ENCODE measurements at places on chromosomes 16 and 17. TPM values are rescaled to one million over a fixed set of nuclear protein-coding genes. Genes with fewer than 3 reads are reported as not detected.

KRTAP4-3 gene
- total RNA-seq: not detected

MMP15 gene
- total RNA-seq: 1.6 TPM

- no peak for DNase-seq
- peak overlapping the region; percentile 73 for H3K27ac ChIP-seq
- H3K4me1 ChIP-seq: peaks cover 74% of the 10 kb centered on the region
- peaks cover 6% of the 10 kb centered on the region for H3K36me3 ChIP-seq
- H3K4me3 ChIP-seq: peak overlapping the region; percentile 94
Observed at GRCh38 chr17:77456951-77457548, 316.3 kb downstream of the SEC14L1 start.

DNA sequence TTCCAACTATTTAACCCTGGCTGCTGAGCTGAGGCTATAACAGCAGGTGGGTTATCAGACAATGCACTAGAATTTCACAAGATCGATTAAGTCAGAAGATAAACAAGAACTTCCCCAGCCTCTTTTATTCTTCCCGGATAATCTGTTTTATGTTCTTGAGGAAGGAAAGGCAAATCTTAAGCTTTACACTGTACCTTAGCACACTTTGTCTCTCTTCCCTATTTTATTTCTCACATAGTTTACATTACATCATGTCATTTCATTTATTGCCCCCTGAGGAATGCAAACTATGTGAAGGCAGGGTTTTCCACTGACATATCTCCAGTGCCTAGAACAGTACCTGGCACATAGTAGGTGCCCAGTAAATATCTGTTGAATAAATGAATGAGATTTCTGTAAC is 139.6 kb downstream of the SKAP1 start:
- peaks cover 22% of the 10 kb centered on the region for H3K4me1 ChIP-seq
- H3K36me3 ChIP-seq: peaks cover 7% of the 10 kb centered on the region
- DNase-seq: no peak
- H3K4me3 ChIP-seq: no peak overlapping the region
- no peak overlapping the region for H3K27ac ChIP-seq

DNA sequence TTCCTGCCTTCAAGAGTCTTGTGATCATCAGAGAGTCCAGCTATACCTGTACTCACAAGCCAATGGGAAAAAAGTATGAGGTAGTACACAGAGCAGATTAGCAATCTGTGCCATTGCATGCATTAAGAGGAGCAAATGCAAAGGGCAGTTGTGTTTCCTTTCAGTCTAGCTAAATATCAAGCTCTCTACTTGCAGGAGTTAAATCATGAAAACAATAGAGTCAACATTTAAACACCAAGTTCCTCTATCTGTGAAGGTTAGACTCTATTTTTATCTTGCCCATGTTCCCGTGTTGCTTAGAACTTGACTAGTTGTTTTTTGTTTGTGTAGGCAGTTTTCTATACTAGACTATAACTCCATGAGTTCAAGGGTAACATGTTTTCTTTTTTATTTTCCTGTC is 4.7 kb upstream of the FAM20A start:
- no peaks in the 10 kb centered on the region for H3K4me1 ChIP-seq
- H3K36me3 ChIP-seq: no peaks in the 10 kb centered on the region
- H3K27ac ChIP-seq: no peak overlapping the region
- no peak for DNase-seq
- H3K4me3 ChIP-seq: no peak overlapping the region

GRCh38 chr17:80365983-80366382 is 49.0 kb upstream of the ENDOV start:
- H3K4me3 ChIP-seq: no peak overlapping the region
- no peak for DNase-seq
- peaks cover 95% of the 10 kb centered on the region for H3K36me3 ChIP-seq
- no peak overlapping the region for H3K27ac ChIP-seq

All from CD4-positive, alpha-beta memory T cell (primary cell).